ENCODE measurements at places on chromosomes 1 and 21.

- no peak for DNase-seq
Observed at GRCh38 chr1:68473060-68473459, 23.3 kb upstream of the RPE65 start.

DNA sequence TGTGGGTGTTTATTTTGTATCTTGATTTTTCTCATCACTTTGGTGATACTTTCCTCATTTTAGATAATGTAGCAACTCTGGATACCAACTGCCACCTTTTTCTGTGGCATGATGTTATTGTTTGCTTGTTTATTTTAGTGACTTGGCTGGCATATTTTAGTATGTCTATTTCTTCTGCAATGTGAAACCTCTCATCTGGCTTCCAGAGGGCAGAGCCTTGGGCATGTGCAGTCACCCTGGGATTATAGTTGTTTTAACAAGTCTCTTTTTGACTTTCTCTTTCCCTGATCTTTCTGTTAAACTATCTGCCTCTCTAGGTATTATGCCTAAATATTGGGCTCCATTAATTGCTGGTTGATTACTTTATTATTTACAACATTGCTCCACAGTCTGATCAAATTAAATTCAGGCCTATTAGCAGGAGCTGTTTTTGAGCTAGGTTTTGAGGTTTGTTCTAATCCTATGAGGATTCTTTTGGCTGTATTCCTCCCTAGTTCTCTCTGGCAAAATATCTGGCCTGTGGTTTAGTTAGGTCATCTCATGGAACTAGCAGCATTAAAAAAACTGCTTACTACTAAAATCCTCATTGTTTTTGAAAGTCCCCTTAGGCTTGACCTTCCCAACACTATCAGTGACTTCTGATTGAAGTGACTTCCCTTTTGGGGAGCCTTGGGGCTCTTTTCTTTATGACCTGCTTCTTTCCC is 86.4 kb upstream of the FAM78B start:
- DNase-seq = no peak

GRCh38 chr1:223341121-223341520 is 22.9 kb downstream of the SUSD4 start:
- DNase-seq = no peak

- DNase-seq = no peak
Observed at GRCh38 chr1:25564777-25565574, 21.6 kb downstream of the LDLRAP1 start.

- DNase-seq = no peak
Observed at GRCh38 chr1:233442026-233442780, 114.7 kb downstream of the MAP3K21 start.

DNA sequence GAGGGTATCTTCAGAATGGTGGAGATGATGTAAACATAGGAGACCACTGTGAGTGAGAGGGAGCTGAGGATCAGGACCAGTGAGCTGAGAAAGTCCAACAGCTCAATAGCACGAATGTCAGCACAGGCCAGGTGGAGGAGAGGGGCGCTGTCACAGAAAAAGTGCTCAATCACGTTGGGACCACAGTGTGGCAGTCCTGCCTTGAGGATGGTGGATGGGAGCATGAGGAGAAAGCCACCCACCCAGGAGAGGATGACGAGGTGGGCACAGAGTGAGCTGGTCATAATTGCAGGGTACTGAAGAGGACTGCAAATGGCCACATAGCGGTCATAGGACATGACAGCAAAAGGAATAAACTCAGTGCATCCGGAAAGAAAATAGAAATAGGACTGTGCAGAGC is 8.1 kb downstream of the OR11L1 start:
- DNase-seq = no peak

DNA sequence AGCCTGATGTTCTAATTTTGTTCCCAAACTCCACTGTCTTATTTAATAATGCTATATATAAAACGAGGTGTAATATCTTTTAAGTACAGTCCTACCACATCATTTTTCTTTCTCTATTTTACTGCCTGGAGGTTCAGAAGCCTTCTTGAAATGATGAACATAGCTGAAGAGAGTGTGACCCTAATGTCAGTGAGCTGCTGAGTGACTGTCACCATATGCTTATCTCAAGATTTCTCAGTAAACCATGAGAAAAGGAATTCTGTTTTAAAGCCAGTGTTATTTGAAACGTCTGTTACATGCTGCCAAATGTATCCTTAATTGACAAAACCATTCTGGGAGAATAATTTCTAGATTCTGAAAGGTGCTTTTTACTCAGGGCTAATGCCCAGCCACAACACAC is 503.5 kb upstream of the TMPRSS15 start:
- no peak for DNase-seq

GRCh38 chr1:33683913-33684312 is 180.0 kb upstream of the HMGB4 start:
- no peak for DNase-seq

- DNase-seq = no peak
Observed at GRCh38 chr1:167105271-167106118, 11.6 kb downstream of the STYXL2 start.

GRCh38 chr21:35138665-35139381 is 89.7 kb upstream of the RUNX1 start:
- no peak for DNase-seq

GRCh38 chr1:223827193-223827663 is 18.5 kb downstream of the TP53BP2 start:
- DNase-seq = no peak

- no peak for DNase-seq
Observed at GRCh38 chr1:56511364-56511763, 68.0 kb downstream of the PLPP3 start.

DNA sequence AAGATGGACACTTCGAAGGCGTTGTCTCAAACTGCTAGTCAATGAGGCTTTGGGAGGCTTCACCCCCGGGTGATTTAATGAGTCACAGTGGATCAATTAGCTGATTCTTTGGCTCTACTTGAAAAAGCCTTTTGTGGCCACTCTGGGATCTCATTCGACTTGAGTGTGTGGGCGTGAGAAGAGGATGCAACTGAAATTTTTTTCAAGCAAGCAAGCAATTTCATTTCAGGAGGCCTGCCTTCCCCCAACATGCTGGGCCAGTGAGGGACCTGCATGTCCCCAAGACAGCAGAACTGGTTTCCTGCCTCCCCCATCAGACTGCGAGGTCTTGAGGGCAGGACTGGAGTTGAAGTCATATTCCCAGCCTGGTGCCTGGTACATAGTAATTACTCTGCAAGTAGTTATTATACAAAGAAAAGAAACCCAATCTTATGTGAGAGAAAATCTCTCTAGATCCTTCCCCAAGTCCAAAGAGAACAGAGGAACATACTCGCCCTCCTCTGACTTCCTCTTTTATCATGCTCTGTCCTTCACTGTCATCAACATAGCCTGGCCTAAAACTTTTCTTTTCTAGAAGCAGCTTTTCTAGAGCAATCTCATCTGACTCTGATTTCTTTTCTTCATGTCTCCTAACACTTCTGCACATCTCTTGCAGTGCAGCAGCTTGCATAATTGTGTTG is 22.7 kb downstream of the SYT6 start:
- no peak for DNase-seq

GRCh38 chr1:186255266-186255665 is 119.8 kb downstream of the TPR start:
- no peak for DNase-seq

DNA sequence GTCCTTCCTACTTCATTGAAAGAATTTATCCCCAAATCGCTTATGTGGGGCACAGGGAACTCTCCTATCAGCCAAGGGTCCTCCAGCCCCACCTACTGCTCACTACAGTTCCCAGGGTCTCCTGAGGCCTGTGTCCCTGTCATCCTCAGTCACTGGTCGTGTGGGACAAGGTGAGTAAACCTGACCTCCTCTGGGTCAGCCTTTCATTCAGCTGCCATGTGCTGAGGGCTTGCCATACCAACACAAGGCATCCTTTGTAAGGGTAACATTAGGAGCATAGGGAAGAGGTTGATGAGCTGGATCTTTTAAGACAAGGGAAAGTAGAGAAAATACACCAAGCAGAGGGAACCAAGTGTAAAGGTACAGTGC is 11.2 kb upstream of the SNAPIN start:
- DNase-seq = no peak

DNA sequence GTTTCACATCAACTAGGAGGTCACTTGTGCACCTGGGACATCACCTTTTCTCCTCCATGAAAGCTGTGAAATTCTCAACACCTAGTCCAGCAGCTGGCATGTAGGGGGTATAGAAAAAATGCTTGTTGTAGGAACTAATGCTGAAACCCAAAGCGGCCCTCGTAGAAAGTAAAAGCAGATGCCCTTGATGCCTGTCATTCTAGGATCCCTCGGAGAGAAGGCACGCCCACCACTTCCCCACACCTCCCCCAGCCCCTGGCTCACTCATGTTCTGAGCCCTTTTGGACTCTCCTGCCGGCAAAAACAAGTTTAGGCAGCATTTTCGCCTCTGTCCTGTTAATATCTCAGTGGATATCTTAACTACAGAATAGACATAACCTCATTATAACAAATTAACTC is 36.5 kb downstream of the RIPK4 start:
- no peak for DNase-seq

DNA sequence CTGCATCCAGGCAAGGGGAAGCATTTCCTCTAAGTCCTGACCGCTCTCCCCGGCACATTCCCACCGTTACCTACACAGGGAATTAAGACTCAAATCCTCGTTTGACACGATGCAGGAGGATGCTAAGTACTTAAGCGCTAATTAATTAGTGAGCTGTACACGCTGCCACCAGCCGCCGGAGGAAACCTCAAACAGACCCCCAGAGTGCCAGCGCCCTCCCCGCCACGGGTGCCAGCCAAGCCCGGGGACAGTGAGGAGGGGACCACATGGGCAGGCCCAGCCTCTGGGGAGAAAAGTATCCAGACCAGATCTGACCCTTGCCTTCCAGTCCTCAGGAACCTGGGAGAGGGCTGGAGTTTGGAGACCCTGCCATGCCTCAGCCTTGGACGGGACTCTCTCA is 17.4 kb upstream of the CASZ1 start:
- DNase-seq = no peak

DNA sequence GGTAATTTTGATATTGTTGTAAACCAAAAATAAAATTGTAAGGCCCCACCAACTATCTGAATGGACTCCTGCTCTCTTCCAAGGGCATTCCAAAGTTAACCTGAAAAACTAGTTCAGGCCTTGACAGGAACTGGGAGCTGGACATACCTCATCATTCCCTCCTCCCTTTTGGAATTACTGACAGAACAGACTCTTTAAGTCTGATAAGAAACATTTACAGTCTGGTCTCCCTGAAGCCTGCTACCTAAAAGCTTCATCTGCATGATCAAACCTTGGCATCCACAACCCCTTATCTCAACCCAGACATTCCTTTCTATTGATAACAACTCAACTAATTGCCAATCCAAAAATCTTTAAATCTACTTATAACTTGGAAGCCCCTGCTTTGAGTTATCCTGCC is 123.8 kb downstream of the TLR5 start:
- no peak for DNase-seq

DNA sequence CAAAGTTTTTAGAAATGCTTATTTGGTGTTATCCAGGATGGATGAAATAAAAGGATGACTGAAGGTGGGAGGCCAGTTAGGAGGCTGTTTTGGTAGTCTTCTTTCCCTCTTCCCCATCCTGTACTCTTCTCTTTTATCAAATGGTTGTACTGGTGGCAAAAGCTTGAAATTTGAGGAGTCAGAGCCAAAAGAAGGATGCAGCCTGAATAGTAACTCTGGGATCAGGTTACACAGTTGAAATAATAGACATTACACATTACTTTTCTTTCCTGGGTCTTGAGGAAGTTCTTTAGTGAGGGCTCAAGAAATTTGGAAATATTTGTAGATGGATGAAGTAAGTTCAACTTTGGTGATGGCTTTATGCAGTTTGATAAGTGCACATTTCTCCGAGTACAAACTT is 108.6 kb downstream of the GPR52 start:
- no peak for DNase-seq

DNA sequence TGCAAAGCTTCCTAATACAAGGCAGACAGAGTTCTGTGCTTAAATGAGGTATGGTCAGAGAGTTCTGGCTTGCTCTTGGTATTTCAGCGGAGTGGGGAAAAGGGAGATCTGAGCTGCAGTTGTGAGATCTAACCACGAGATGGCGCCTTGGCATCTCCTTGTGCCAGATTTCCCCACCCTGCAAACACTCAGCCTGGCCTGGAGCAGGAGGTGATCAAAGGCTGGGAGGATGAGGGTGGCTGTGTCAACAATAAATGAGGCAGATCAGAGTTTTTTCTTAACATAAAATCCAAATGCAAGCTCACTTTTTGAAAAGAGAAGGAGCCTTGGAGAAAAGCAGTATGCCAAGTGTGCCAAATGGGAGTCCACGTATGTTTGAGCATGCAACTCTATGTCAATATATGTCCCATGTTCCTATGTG is 4.1 kb upstream of the TFAP2E start:
- peak; percentile 44 for DNase-seq

DNA sequence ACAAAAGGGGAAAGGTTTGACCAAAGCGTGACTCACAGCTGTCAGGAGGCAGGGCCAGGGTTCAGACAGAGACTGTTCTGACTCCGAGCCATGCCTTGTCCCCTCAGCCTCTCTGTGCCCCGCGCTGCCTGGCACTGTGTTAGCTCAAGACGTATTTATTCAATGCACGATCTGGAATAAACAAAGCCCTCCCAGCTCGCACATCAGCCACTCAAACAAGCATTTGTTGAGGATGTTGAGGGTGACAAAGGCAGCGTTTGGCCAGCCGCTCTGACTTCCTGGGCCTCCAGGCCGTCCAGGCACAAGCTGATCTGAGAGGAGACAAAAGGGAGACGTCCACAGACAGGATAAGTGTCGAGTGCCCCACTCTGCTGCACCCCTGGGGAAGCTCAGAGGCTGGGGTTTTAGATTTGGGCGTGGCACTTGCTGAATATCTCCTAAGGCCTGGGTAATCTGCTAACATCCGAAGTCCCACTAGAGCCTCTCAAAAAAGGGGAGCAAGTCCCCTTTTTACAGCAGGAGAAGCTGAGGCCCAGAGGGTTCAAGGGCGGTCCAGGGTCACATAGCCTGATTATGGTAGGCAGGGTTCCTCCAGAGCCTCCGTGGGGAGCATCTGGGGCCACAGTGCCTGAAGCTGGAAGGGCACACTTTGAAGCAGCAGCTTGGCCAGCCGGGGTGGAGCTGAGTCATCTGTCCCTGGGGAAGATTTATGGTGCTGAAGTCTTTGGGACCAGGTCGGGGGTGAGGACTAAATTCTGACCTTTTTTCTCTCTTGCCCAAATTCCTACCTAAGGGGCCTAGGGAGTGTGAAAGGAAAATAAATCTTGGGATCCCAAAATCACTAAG is 95.9 kb downstream of the SPSB1 start:
- DNase-seq = no peak

GRCh38 chr1:18870957-18871356 is 11.5 kb upstream of the TAS1R2 start:
- DNase-seq = no peak
